ENCODE measurements at places on chromosomes 6 and 20.

GRCh38 chr20:50320005-50320900 lies 129.6 kb downstream of the CEBPB start:
- DNase-seq = no peak

- no peak for DNase-seq
Observed at GRCh38 chr20:61686051-61686936, 379.4 kb downstream of the TAF4 start.

GRCh38 chr20:54118220-54119001 lies 48.0 kb upstream of the BCAS1 start:
- no peak for DNase-seq

GRCh38 chr6:44831002-44831610 lies 443.6 kb downstream of the CDC5L start:
- no peak for DNase-seq

GRCh38 chr6:165686596-165687365 lies 23.7 kb upstream of the PDE10A start:
- DNase-seq = peak; percentile 46

DNA sequence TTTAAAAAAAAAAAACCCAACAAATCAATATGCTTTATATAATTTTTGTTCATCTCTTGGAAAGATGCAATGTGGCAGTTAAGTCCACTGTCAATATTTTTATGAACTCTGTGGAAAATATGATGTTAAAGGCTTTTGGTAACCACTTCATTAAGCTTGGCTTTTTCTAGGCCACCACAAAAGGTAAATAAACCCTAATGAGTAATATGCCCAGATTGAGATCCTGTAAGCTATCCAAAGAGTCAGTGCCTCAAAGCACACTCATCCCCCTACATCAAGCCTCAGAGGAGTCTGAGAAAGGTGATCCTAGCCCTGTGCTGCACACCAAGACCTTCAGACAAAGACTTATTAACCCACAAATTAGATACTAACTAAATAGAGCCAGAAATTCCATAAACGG lies 121.1 kb downstream of the CDC5L start:
- DNase-seq = peak; percentile 76

- no peak for DNase-seq
Observed at GRCh38 chr20:31979713-31980426, 11.9 kb downstream of the XKR7 start.

DNA sequence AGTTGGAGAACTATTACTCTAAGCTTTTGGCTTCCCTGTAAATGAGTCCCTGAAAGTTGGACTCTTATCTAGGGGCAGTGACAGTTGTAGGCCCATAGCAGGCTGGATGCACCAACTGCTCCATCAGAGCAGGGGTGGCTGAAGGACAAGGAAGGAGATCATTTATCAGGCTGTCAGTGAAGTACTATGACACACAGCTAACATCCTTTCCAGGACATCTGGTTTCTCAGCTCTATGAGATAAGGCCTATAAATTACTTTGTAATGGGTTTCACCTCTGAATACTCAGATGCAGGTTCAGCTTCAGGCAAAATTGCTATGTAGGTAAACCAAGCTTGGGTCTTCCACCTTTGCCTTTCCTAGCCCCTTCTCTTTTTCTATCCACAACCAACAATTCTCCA lies 468.5 kb downstream of the KIF16B start:
- no peak for DNase-seq

DNA sequence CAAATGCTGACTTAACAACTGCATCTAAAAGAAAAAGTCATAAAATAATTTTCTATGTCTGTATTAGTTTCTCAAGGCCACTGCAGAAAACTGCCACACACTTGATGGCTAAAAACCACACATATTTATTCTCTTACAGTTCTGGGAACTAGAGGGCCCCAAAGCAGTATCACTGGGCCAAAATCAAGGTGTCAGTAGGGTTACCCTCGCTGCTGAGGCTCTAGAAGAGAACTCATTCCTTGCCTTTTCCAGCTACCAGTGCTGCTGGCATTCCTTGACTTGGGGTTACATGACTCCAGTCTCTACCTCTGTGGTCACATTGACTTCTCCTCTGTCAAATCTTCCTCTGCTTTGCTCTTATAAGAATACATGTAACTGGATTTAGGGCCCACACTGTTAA lies 124.6 kb upstream of the THEMIS start:
- no peak for DNase-seq

- no peak for DNase-seq
Observed at GRCh38 chr6:134005800-134006199, 46.6 kb downstream of the SLC2A12 start.

DNA sequence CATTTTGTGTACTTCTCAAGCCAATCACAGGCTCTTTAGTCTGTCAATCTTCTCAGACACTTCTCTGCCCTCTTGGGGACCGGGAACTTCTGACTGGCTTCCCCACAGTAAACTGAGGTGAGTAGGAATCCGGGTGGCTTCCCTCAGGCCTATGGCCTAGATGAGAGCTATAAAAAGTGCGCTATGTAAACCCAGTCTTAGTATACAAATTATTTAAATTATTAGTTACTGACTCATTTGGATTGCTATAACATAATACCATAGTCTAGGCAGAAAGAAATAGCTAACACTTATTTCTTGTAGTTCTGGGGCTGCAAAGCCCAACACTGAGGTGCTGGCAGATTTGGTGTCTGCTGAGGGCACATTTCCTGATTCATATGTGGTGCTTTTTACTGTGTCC lies 109.2 kb upstream of the MCHR2 start:
- no peak for DNase-seq

DNA sequence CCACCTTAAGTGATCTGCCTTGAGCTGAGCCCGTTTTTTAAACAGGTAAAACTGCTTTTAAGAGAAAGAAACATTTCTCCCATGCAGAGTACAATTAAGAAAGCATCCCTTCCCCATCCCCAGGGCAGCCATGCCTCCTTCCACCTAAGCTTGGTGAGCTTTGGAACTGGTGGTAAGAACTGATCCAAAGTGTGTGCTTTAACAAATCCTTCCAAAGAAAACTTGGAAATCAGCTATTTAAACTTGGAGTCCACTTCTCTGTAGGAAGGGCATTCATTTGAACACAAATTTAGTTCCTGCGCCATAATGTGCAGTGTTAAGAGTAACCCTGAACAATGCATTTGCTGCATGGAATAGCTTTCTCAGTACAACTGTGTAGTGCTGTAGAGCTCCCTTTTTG lies 17.0 kb downstream of the GMDS start:
- DNase-seq = no peak

DNA sequence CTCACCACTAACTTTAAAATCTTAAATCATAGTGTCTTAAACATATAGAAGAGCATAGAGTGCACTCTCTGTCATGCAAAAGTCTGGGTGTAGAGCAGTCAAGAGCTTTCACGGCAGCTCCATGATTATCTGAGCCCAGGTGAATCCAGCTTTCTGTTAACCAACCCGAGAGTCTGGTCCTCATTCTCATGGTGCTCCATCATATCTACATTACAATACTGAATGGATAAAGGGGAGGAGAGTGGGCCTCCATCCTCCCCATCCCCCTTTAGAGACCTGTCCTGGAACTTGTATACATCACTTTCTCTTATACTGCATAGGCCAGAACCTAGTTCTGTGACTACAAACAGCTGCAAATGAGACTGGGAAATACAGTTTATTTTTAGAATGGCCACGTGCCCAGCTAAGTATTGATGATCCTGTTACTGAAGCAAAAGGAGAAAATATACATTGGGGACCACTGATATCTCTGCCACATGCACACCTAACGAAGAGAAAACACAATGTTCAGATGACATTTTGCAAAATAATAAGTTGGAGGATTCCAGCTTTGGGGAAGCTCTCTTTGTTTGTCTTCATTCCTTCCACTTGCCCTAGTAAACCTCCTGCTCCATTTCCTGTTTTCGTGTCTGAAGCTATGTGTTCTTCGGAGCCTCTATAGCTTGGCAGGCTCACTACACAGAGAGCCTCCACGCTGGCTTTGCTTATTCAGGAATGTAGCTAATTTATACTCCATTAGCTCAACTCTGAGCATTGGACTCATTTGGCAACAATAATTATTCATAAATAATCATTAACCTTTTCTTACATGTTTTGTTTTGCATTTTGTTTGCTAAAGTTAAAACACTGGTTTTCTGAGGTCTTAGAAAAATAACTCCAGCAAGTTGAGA lies 110.1 kb downstream of the IYD start:
- no peak for DNase-seq

DNA sequence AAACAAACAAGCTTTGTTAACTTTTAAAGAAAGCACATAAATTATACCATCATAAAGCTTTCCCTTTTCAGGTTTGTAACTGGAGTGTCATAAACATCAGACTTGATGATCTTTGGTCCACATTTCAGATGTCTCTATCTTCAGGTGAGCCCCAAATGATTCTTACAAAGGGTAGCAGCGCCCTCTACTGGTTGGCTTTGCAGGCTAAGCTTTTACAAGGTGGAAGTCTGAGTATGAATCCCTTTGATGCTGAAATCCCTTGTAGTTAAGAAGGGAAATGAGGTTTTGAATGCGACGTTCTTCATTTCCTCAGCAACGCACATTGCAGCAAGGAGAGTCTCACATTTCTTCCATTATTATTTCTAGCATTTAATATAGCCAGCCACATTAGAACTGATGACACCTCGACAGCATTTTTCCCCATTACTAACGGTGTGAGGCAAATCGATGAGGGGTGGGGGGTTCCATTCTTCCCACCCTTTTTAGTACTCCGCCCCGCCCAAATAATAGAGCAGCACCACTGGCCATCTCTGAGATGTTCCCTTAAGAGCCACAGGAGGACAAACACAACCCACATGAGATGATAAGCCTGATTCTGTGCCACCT lies 126.3 kb upstream of the NT5E start:
- DNase-seq = peak; percentile 86

- DNase-seq = no peak
Observed at GRCh38 chr6:43181621-43181941, 415 bp upstream of the CUL9 start.

- peak; percentile 3 for DNase-seq
Observed at GRCh38 chr6:49462599-49462926, 490 bp downstream of the MMUT start.

- DNase-seq = peak; percentile 48
Observed at GRCh38 chr6:3450888-3451287, 6.0 kb downstream of the SLC22A23 start.

- no peak for DNase-seq
Observed at GRCh38 chr6:25472306-25472705, 179.7 kb upstream of the SCGN start.

- DNase-seq = peak; percentile 10
Observed at GRCh38 chr6:167058261-167058660, 59.1 kb downstream of the CEP43 start.

GRCh38 chr6:75882734-75883133 lies 133.7 kb downstream of the MYO6 start:
- peak; percentile 75 for DNase-seq

DNA sequence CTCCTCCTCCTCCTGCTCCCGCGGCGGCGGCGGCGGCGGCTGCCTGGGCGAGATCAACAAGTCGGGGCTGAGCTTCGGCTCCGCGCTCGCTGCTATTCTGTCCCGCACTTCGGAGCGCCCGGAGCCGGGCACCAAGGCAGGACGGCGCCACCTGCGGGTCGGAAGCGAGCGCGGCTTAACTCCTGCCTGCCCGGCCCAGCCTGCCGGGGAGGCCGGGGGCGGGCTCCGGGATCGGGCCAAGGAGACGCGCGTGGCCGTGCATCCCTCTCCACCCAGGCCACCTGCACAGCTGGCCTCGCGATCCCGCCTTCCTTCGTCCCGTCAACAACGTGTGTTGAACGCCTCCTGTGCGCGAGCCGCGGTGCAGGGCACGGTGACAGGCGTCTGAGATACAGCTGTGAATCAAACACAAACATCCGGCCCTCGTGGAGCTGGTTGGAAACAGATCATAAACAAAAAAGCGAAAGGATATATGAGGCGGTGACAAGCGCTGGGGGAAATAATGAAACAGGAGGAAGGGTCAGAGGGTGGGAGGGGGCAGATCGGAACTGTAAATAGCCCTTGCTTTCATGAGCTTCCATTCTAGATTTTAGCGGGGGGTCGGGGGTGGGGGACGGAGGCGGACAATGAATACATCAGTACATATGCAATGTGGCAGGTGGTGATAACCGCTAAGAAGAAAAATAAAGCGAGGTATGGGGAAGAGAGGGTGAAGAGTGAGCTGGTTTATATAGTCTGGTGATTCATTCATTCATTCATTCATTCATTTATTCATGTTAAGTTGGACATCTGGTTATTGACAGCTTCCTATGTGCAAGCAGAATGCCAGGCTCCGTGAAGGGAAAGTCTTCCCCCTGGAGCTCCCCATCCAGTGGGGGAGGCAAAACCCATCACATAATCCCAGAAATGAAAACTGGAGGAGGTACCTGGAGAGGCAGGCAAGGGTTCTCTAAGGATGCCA lies 2.0 kb upstream of the KCNB1 start:
- DNase-seq = peak; percentile 64

- no peak for DNase-seq
Observed at GRCh38 chr6:154742891-154743290, 9.7 kb downstream of the SCAF8 start.

DNA sequence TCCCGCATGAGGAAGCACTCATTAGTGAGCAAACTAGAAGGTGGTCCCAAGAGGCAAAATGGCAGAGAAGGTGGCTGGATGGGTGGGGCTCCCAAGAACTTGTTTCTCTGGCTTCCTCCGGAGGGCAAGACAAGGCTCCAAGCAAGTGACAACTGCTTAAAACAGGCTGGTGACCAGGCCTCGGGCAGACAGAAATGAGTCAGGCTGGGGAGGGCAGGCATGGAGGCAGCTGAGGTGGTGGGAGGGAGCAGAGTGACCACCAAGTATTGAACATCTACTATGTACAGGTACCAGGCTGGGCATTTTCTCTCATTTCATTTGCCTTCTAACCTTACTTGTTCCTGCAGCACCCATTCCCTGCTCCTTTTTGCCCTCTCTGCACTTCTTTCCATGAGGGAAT lies 33.4 kb downstream of the TNXB start:
- DNase-seq = no peak

DNA sequence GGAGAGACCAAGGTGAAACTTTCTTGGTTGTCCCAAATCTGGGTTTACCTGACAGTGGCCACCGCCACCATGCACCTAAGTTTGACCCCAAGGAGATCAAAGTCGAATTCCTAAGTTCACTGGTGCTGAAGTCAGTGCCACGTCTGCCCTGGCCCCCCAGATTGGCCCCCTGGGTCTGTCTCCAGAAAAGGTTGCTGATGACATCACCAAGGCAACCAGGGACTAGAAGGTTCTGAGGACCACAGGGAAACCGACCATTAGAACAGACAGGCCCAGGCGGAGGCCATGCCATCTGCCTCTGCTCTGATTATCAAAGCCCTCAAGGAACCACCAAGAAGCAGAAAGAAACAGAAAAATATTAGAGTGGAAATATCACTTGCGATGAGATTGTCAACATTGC lies 91.2 kb downstream of the DLL1 start:
- no peak for DNase-seq

GRCh38 chr6:51057296-51057695 lies 238.6 kb downstream of the TFAP2B start:
- DNase-seq = no peak

All from fibroblast of mammary gland (primary cell).